ENCODE measurements at places on chromosomes 6 and 20. TPM values are rescaled to one million over a fixed set of nuclear protein-coding genes. Genes with fewer than 3 reads are reported as not detected.
A peak's percentile ranks its signal among the peaks of the same experiment; 100 is the strongest.

GRCh38 chr6:113595911-113596376, 261.2 kb upstream of the MARCKS start:
- DNase-seq: no peak

DNA sequence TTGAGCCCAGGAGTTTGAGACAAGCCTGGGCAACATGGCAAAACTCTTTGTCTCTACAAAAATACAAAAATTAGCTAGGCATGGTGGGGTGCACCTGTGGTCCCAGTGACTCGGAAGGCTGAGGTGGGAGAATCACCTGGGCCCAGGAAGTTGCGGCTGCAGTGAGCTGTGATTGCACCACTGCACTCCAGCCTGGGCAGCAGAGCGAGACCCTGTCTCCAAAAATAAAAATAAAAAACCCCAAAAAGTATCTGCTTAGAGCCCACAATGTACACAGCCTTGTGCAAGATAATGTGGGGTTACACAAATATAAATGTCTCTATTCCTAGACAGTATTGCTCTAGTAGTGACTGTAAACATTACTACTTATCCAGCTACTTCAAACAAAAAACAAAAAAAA, 5.9 kb downstream of the ESF1 start:
- no peak for DNase-seq

GRCh38 chr6:12957321-12958051, 240.9 kb downstream of the PHACTR1 start:
- DNase-seq: peak; percentile 78

GRCh38 chr6:129469070-129469662, 240.8 kb downstream of the ARHGAP18 start:
- DNase-seq: no peak

GRCh38 chr6:2007165-2007564, 238.2 kb downstream of the GMDS start:
- DNase-seq: no peak

- no peak for DNase-seq
Measured at GRCh38 chr6:131642987-131643611, 6.0 kb downstream of the ENPP3 start.

DNA sequence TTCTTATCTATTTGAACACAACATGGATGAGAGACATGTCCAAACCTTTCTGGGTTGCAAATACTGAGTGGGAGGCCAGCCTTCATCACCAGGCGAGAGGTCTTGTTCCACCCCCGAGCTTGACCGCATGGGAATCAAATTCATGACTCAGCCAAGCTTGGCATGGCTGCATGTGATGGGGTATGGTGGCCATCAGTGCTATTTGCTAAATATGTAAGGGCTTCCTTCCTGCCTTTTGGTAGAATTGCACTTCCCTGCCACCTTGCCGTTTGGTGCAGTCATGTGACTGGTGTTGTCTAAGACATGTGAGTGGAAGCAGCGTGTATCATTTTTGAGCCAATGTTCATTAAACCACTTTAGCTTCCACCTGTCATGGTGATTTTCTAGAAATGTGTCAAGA, 508.9 kb upstream of the SULF2 start:
- DNase-seq: peak; percentile 78

DNA sequence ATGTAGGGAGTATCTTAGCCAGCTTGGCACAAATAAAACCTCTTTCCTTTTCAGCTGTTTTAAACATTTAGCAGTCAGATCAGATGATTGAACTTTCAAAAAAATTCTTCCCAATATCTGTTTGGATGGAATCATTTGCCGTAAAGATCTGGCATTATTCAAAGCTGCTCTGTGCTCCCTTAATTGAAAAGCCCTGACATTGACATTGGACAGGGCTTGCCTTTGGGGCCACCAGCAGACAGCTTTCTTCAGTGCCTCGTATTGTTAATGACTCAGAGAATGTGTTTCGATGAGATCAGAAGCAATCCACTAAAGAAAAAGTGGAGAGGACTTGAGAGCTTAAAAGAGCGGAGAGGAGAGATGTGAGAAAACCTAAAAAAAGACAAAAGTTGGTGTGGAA, 343.5 kb downstream of the NRN1 start:
- DNase-seq: no peak

DNA sequence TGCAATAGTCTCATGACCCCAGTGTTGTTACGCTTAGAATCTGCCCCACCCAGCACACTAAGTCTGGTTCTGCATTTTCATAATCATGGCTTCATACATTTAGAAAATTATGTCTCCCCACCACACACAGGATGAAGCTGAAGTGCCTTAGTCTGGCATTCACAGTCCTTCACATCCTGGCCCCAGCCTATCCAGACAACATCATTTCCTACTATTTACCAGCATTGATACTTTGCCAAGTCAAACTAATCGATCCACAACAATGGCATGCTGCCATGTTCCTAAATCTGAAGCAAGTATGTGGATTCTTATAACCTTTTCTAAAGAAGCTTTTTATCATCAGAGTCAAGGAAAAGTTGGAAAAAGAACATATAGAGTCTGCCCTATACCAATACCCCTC, 132.4 kb upstream of the FBXL4 start:
- DNase-seq: no peak

- no peak for DNase-seq
Measured at GRCh38 chr6:108417027-108417426, 122.2 kb downstream of the AFG1L start.

- no peak for DNase-seq
Measured at GRCh38 chr6:51569594-51569993, 517.8 kb downstream of the PKHD1 start.

DNA sequence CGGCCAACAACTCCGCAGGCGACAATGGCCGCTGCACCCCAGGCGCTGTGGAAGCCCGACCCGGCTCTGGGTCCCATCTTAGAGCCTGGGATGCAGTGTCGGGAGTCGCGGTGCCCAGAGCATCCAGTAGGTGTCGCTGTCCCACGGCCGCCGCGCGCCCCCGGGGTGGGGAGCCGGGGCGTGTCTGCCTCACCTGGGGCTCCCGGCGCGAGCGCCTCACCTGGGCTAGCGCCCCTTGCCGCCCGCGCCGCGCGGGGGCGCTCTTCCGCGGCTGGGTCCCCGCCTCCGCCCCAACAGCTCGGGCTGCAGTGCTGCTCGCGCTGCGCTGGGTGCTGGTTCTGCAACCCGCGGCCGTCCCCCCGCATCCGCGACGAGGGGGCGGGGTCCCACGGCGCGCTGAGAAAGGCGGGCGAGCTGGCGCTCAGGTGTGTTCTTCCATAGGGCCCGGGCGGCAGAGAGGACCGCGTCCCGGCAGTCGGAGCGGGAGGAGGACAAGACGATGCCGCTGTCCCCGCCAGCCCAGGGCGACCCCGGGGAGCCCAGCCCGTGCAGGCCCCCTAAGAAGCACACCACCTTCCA, at the start of gene CRYBG1:
Gene CRYBG1, plus strand, starts transcription at position 308 of the 579 bp plus-strand sequence. Its CDS starts 192 bp downstream, at position 500.
- peak; percentile 43 for DNase-seq

GRCh38 chr6:157788180-157788579, 34.9 kb upstream of the SNX9 start:
- no peak for DNase-seq

GRCh38 chr6:90049295-90049694, 155.0 kb downstream of the GJA10 start:
- no peak for DNase-seq

DNA sequence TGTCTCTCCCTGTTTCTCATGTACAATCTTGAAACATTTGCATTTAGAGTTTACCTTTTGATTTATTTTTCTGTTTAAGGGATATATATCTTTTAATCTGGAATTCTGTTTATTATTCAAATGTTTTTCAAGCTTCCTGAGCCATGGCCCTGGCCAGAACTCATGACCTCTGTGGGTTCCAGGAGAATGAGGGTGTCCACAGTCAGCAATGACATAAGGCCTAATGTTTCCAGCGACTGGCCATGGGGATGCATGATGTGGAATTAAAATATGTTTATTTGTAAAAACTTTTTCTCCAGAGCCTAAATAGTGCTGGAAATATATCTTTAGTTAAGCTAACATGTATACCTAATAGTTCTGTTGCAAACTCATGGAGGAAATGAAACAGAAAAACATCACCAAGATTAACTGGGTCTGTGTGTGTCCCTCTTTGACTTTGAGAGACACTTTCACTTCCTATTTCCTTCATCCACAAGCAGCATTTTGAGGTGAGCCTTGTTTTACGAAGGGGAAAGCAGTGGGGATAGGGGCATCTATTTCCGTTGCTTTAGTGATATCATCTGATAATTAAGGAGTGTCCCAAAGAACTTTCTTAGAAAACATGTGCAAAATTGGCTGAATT, 87.6 kb downstream of the SMOC2 start:
- peak; percentile 39 for DNase-seq

GRCh38 chr20:37714978-37715672, 21.3 kb downstream of the CTNNBL1 start:
- no peak for DNase-seq

DNA sequence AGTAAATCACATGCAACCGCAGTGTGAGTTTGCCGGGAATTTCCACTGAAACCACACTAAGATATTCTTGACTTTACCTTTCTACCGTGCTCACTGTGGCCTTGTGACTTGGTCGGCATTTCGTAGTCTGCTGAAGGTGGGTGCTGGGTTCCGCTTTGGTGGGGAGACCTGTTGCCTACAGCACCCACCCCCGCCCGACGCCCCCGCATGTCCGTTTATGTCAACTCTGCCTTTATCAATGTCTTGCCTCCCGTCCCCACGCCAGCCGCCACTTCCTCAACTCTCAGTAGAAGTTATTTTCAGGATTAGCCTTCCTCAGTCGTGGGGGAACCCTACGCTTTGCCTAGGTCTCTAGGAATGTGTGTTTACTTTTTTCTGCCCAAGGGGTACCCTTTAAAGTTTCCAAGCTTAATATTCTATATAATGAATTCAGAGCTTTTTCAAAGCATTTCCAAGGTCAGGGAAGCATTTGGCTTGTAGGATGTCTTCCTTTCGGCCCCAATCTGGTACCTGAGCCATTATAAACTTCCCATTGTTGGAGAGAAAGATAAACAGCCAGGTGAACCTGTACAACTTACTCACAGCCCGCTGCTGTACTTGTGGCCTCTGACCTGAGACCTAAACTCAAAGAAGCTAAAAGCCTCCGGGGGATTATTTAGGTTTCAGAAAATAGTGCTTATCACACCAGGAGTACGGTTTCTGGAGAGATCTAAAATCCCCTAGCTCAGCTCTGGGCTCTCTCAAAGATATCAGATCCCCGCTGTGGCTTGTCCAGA, 54.2 kb downstream of the TBC1D7 start:
- no peak for DNase-seq

- DNase-seq: no peak
Measured at GRCh38 chr6:129672341-129672682, 37.7 kb downstream of the ARHGAP18 start.

- DNase-seq: peak; percentile 58
Measured at GRCh38 chr20:19947611-19948264, 69.4 kb upstream of the NAA20 start.

DNA sequence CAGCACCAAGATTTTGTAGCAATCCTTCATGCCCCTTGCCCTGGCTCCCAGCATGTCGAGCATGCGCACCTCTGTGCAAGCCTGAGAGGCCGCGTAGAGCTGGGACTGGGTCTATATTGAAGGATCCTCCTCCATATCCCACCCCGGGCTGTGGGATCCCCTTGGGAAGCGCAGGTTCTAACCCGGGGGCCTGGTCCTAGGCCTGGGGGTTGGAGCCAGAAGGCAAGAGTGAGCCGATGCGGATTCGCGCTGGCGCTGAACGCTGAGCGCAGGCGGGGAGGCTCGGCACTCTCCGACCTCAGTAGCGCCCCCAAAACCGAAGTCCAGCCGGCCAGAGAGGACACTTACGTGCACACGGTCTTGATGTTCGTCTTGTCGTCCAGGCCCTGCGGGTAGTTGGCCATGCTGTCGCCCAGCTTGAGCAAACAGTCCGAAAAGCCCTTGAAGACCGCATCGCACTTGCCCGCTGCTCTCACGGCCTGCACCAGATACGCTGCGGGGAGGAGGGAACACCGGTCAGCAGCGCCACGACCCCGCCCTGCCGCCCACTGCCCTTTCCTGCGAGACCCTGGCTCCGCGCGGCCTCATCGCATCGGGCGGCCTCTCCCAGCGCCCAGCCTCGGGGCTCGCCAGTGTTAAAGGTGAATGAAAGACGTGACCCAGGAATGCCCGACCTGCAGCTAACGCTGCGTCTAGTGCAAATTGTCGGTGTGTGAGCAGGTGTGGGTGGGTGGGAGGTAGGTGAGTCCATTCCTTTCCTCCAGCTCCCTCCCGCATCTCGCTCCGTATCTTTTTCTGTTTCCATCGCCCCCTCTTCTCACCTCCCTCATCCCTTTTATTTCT, 4.5 kb downstream of the NRN1 start:
- no peak for DNase-seq

GRCh38 chr6:87590417-87590880, 514 bp downstream of the ORC3 start:
- no peak for DNase-seq

Gene HRH3
- total RNA-seq: not detected

Gene ULBP1
- under 0.01 TPM for total RNA-seq

Gene SLC17A2
- not detected for total RNA-seq

Gene CASS4
- under 0.01 TPM for total RNA-seq

Gene CST2
- total RNA-seq: not detected

Gene KCNQ5
- not detected for total RNA-seq
